Sciatic nerve (tissue), 2 donors: ENCODE measurements at places on chromosomes 7 and 10.

DNA sequence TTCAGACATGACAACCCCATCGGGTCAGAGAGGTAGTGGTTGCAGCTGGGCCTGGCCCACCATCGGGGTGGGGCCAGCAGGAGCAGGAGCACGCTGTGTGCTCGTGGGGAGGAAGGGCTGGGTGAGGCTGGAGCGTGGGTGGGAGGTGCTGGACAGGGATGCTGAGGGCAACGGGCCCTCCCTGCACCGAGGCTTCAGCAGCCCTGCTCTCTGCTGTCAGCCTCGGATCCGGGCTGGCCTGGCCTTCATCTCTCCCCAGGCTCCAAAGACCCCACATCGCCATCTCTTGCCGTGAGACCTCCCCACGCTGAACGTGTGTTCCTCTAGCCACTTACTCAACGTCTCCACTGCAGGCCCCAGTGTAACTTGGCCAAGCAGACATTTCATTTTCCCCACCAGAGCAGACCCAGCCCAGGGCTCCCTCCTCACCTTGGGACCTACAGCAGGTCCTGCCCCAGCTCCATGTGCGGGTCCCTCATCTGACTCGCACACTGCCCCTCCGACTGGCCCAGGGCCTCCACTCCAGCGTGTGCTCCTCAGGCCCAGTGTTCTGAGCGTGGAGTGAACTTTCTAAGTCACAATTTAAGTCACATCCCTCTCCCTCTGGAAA lies 462.4 kb downstream of the DNAJB6 start:
- DNase-seq = no peak

DNA sequence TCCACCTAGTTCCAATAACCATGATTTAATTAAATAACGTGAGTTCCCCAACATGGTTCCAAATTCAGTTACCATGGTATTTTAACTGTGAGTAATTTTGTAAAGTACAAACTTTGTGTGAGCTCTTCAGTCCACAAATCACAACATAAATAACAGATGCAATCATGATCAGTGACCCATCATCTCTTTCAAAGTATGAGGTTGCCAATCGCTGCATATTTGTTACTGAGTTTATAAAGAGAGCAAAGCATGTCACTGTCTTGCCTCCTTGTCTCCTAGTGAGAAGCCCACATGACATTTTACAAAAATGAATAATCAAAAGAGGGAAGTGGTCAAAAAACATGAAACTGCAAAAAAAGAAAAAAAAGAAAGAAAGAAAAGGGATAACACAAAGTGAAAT lies 69.1 kb upstream of the PDSS1 start:
- no peak for DNase-seq

DNA sequence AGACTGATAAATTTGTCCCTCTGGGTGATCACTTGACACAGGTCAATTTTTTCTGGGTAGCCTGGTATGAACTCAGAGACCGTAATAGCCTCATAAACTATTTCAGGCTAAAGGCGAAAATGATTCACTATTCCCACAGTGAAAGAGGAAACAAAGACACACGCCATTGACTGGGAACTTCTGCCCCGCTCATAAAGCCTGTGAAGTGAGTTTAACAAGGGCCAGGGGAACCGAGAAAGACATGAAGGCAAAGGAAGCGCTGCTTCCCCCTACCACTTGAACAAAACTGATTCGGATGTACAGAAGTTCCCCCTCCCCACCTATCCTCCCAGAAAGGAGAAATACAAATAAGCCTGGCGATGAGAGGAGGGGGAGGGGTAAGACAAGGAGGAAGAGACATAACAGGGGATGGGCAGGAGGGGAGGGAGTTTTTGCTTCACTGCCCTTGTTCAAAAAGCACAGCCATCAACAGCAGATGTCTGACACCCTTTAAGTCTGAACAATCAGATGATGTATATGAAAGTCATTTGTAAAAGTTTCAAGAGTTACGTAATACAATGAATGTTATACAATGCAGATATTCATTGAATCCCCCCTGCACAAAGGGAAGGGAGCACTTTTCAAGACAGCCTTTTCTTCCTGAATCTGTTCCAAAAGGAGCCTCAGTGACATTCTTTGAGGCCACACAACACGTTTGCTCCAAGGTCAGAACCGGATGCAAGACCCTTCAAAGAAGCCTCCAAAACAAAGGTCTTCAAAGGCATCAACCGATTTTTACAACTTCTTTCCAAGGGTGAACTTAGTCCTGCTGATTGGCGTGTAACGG lies 734 bp downstream of the ABCB4 start:
- DNase-seq = no peak

DNA sequence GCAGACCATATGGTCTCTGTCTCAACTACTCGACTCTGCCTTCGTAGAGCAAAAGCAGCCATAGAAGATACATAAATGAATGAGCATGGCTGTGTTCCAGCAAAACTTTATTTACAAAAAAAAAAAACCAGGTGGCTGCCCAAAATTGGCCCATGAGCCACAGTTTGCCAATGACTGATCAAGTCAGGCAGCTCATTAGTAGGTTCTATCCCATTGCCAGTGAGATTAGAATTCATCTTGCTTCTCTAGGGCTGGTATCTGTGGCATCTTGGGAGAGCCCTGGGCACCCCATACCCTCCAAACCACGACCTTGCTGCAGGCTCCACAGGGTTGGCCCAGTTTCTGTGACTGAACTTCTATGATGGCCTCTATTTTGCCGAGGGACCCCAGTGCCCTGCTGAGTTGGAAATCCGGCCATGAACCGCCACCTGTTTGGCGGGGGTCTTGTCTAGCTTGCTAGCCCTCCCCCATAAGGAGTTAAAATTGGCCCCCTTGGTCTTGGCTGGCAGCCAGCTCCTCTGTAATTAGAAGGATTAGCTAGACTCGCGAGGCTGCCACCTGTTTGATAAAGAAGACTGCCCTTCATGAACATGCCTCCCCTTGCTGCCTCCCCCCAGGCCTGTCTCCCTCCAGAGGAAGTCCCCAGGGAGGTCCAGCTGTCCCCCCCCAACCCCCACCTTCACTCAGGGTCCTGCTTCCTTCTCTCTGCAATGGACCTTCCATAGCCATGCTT lies 83.9 kb downstream of the CHN2 start:
- no peak for DNase-seq

GRCh38 chr7:139572071-139572470 lies 48.6 kb downstream of the CLEC2L start:
- DNase-seq = no peak
